ENCODE measurements at places on chromosomes 2 and 18.

- DNase-seq: no peak
Observed at GRCh38 chr18:9520666-9521065, 45.4 kb downstream of the RALBP1 start.

GRCh38 chr2:106085181-106085940 lies 108.7 kb downstream of the UXS1 start:
- DNase-seq: no peak

- DNase-seq: no peak
Observed at GRCh38 chr18:69845593-69846506, 101.8 kb downstream of the CD226 start.

DNA sequence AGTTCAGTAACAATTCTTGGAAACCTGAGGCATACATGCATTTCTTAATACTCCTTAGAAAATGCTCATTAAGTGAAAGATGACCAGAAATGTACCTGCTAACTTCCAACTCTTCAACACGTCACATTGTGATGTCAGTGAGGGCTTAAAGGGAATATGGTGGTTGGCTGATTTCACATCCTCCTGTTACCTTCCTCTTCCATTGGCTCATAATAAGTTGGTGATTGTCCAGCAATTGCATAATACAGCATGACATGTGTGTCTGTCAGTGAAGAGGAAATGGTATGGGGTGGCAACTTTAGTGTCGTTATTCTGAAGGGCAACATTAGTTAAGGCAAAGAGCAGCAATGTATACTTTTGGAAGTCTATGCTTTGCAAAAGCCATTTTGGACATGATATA lies 26.0 kb downstream of the PLEK start:
- no peak for DNase-seq

- DNase-seq: no peak
Observed at GRCh38 chr2:8174641-8175257, 507.1 kb upstream of the ID2 start.

DNA sequence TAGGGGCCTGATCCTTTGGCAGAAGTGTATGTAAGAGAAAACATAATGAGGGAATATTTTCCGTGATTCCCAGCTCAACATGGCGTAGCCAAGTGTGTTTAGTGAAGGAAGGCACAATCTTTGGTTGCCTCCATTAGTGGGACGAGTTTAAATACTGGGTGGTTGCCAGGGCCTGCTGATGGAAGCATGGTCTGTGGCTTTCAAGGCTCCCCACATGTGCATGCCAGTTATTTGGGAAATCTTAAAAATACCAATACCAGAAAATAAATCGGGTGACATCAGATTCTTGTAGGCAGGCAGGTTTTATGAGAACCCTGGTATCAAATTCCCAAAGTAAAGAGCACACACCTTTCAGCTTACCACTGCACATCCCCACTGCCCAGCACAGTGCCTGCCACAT lies 7.1 kb downstream of the MYL12A start:
- no peak for DNase-seq

DNA sequence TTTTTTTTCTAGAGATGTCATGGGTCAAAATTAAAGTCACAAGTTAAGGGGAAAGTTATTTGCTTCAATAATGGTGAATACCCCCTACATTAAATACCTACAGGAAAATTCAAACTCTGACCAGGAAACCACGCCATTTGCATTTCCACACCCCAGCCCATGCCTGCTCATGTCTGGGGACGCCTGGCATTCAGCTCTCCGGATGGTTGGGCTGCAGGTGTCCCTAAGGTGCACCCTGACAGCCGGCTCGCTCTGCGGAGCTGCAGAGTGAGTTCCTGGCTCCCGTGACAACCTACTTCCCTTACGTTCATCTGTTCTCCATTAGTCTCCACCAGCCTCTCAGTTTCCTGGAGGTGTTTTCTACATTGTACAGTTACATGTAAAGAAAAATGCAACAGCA lies 122.7 kb upstream of the RIOK3 start:
- DNase-seq: no peak

GRCh38 chr2:223166983-223167650 lies 115.1 kb downstream of the KCNE4 start:
- DNase-seq: no peak

All from midbrain (tissue), 1 donor.